T1000 (cell line): ENCODE measurements at places on chromosomes 1 and 21.

DNA sequence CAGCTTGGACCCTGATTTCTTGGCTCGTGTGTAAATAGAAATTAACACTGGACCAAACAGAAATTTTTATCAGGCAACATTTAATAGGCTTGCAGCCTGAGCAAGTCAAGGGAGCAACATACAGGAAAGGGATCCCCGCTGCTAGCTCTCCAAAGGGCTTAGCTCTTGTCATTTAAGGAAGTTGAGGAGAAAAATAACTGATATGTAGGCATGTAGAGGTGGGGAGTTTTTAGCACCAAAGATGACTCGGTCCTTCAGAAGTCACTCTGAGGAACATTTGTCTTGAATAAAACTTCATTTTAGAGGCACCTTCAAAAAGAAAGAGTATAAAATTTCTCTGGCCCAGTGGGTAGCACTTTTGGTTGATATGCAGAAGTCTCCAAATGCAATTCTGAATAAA is 27.1 kb downstream of the GBP2 start:
- DNase-seq = no peak

DNA sequence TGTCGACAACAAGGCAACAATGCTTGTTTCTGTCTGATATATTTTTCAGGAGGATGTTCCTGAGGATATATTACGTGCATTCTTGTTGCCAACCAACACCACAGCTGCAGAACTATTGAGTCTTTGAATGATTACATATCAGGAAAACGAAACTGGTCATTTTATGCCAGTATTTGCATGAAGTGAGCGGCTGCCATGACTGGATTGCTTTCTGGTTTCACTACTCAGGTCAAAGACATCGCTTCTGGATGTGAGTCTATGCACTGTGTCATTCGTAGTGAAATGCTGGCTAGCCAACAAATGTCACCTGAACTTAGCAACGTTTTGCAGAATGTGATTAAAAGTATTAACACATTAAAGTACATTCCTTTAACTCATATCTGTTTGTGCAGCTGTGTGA is 35.8 kb upstream of the OLFM3 start:
- no peak for DNase-seq

DNA sequence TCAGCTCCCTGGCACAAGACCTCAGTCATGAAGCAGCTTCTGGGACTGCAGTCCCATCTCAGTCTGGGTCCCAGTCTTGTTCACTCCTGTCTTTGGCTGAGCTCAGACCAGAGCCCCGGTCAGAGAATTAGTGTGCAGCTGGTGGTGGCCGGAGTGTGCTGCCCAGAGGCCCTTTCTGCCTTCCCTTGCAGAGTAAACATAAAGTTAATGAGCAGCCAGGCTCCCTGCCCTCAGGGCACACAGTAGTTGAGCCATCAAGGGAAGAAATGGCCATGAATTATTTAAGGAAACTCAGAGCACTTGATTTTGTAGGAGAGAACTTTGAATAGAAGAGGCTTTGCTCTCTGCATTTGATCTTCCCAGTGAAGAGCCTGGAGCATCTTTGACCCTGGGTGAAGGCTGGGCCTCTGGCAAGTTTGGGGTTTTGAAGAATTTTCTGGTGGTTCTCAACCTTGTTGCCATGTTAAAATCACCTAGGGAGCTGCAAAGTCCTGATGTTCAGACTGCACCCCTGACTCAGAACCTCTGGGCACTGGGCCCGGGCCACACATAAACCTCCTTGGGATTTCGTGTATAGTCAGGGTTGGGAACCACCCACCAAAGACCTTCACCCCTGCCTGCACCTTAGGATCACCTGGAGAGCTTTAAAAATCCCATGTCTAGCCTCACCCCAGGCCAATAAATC is 26.4 kb upstream of the SELENON start:
- peak; percentile 5 for DNase-seq

- DNase-seq = no peak
Measured at GRCh38 chr1:248881261-248881660, 22.4 kb upstream of the ZNF692 start.
